Stimulated activated CD4-positive, alpha-beta T cell treated with anti-CD3 and anti-CD28 coated beads, Interleukin-1b, Interleukin-23, amount 100 ng/mL, for 4 hours (primary cell): ENCODE measurements at places on chromosomes 2 and 18.

GRCh38 chr2:232321156-232321816 lies 57.3 kb upstream of the ALPP start:
- DNase-seq: peak; percentile 34

DNA sequence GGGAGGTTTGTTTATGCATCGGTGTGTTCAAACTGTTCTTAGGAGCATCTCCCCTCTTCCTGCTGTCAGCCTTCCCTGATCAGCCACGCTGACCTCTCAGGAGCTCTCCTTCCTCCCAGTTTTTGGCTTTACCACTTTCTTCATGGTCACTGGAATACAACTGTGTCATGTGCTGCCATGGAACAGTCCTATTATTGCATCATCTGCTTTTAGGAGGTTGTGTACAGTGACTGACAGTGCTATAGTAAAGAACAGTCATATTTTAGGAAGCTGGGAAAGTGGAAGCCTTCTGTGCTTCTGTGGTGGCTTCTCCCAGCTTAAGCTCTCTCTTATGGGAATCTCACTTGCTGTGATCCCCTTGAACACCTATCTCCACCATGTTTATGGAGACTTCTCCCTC lies 165.5 kb downstream of the TPGS2 start:
- DNase-seq: no peak

GRCh38 chr2:3631851-3632659 lies 25.9 kb upstream of the ALLC start:
- DNase-seq: no peak

GRCh38 chr2:54636415-54637139 lies 86.9 kb upstream of the EML6 start:
- no peak for DNase-seq

DNA sequence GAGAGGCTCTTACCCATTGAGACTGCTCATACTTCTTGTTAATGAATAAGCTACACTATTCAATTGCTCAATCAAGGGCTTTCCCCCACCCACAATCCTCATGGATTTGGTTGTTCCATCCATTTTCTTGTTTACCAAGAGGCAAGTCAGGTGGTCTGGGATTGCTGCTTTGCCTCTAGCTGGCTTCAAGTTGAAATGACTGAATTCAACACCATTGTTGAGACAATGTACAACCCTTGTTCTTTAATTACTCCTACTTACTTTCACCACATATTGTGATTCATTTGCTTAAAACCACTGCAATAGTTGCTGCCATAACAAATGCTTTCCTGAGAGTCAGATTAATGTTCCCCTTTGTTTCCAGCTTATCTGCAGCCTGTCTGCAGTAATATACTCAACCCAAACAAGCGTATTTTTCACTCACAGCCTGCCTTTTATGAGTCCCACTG lies 532.2 kb downstream of the RIT2 start:
- no peak for DNase-seq

- DNase-seq: no peak
These were observed 457.0 kb downstream of the CNTNAP5 start for GRCh38 chr2:124482044-124482443.

DNA sequence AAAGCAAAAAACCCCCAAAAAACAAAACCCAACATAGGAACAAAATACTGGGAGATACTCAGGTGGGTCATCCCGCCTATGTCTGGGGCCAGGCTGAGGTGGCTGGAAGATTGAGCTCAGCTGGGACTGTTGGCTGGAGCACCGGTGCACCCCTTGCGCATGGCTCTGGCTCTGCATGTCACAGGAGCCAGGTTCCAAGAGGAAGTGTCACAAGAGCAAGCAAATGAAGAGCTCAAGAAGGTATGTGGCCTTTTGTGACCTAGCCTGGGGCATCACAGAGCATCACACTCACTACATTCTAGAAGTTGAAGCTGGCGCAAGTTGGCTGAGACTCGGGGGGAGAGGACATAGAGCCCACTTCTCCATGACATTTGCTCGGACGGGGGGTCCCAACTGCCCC lies 40.6 kb downstream of the PDCL3 start:
- no peak for DNase-seq

DNA sequence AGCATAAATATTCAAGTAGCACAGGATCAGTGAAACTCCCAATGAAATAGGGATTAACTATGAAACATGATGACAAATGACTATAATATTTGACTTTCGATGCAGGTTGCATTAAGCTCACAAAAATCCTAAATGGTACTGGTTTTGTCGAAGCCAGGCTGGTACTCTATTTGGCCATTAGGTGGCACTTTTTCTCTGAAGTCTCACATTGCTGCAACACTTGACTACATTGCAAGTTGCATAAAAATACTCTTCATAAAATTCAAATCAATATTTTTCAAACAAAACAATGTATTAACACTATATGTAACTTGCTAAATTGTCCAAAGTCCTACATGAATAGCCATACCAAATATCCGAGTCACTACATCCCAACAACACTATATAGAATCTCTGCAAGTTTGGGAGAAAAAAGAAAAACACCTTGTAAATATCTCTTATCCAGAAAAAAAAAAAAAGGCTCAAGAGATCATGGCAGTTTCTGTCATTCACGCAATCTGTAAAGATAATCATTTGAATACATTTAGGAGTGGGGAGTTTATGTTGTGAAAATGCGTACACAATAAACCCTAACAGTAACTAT lies 9.5 kb downstream of the RTTN start:
- no peak for DNase-seq

- DNase-seq: no peak
These were observed 3.5 kb upstream of the INHBB start for GRCh38 chr2:120342446-120342845.

DNA sequence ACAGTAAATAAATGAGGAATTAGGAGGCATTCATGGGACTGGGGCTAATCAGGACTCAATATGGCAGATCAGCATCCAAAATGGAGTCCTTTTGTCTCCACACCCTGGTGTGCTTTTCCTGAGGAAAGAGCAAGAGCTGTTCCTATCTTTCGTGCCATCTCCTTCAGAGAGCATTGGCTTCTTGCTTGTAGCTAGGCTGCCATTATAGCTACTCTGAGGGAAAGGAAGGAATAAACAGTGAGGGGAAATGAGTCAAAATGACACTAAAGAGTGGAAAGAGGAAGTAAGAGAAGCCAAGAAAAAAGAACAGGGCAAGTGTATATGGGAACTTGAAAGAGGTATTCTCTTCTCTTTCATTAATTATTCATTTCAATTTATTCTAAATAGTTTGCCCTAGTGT lies 8.4 kb upstream of the NMI start:
- DNase-seq: no peak

- no peak for DNase-seq
These were observed 104.9 kb downstream of the SPTBN1 start for GRCh38 chr2:54561010-54561409.

- DNase-seq: no peak
These were observed 21.8 kb upstream of the RAB27B start for GRCh38 chr18:54806526-54806925.

GRCh38 chr18:45913276-45913675 lies 53.9 kb downstream of the EPG5 start:
- no peak for DNase-seq

DNA sequence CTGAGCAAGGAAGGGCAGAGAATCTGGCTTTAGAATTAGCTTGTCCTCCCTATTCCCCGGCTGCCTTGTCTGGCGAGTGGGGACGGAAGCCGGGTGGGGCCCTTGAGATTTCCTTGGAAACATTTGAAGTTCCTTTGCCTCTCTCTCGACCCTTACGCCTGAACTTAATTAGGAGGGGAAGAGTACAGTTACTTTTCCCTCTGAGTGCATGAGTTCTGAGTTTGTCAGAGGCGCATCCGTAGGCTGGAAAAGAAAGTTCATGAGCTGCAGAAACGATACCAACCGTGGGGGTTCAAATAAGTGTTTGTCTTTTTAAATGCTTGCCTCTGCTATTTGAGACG lies 468 bp downstream of the PIKFYVE start:
- no peak for DNase-seq

- no peak for DNase-seq
These were observed 13.2 kb downstream of the TSHZ1 start for GRCh38 chr18:75223687-75224347.

GRCh38 chr2:206343816-206344215 lies 69.4 kb downstream of the ZDBF2 start:
- DNase-seq: no peak

- no peak for DNase-seq
These were observed 125.7 kb downstream of the EIPR1 start for GRCh38 chr2:3251946-3252345.

DNA sequence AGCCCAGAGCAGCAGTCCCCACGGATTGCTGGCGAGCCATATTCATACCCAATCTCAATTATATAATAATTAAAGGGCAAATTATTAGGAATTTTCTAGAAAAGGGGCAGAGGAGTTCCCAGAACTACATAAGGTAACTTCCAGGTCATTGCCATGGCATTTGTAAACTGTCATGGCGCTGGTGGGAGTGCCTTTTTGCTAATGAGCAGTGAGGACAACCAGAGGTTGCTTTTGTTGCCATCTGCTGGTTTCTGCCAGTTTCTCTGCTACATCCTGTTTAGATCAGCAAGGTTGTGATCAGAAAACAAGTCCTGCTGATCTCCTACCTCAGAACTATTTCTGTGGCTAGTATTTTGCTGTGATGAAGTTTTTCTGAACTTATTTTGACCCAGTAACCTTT lies 159.8 kb upstream of the PIEZO2 start:
- DNase-seq: no peak

- DNase-seq: no peak
These were observed 51.9 kb downstream of the TET3 start for GRCh38 chr2:74036450-74037195.

GRCh38 chr18:63257453-63257852 lies 62.1 kb downstream of the BCL2 start:
- DNase-seq: no peak

DNA sequence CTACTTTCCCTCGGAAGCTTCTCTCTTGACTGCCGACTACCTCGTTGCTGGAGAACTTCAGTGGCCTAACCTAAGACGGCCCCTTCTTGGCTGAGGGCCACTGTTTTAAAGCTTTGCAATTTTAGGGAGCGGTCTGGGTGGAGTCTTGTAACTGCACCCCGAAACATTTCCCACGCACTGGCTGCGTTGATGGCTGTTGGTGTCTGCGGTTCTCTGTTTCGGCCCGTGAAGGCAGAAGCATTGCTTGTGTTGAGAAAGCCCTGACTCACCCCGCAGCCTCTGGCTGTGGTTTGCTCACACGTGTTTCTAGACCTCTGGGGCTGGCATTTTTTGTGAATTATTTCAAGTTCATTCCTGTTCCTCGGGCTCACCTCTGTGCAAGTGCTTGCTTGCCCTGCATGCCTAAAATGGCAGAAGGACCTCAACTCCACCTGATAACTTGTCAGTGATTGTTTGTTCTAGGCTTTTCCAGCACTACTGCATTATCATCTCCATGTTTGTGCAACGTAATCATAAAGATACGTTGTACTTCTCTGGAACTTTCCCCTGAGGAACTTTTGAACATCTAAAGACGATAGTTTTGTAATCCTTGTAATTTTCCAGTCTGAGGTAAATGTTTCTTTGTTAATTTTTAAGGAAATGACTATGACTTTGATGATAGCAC lies 94.2 kb upstream of the DLX2 start:
- DNase-seq: peak; percentile 12
